AG10803 (cell line): ENCODE measurements at places on chromosomes 5 and 9.
A peak's percentile ranks its signal among the peaks of the same experiment; 100 is the strongest.

DNA sequence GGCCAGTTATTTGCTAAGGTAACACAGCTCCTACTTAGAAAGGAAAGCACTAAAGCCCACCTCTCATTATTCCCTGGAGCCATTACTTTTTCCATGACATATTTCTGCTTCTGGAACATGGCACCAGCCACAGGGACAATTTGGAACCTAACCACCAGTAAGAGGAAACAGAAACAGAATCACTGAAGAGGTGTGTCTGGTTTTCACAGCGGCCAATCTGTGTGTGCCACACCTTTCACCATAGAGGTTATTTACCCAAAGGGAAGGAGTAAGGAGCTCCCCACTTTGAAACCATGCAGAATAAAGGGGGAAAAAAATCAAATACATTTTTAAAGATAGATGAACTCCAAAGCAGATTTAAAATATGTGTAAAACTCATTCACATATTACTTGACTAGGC, 21.1 kb downstream of the PRUNE2 start:
- DNase-seq = no peak

- peak; percentile 28 for DNase-seq
Observed at GRCh38 chr9:114771889-114772288, 34.0 kb downstream of the TNFSF15 start.

DNA sequence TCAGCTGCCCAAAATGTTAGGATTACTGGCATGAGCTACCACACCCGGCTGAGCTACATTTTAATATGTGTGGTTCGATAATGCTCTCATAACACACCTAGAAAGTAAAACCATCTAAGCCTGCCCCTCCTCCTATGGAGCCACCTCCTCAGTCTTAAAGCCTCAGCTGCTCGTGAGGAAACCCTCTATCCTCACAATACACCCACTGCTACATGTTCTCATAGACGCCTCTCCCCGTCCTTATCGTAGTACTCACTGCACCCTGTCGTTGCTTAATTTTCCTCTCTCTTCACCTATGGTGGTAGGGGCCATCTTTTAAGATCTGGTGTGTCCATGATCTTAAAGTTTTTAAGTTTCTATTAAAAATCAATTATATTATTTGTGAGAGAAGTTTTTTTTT, 72.9 kb downstream of the RCL1 start:
- DNase-seq = no peak

DNA sequence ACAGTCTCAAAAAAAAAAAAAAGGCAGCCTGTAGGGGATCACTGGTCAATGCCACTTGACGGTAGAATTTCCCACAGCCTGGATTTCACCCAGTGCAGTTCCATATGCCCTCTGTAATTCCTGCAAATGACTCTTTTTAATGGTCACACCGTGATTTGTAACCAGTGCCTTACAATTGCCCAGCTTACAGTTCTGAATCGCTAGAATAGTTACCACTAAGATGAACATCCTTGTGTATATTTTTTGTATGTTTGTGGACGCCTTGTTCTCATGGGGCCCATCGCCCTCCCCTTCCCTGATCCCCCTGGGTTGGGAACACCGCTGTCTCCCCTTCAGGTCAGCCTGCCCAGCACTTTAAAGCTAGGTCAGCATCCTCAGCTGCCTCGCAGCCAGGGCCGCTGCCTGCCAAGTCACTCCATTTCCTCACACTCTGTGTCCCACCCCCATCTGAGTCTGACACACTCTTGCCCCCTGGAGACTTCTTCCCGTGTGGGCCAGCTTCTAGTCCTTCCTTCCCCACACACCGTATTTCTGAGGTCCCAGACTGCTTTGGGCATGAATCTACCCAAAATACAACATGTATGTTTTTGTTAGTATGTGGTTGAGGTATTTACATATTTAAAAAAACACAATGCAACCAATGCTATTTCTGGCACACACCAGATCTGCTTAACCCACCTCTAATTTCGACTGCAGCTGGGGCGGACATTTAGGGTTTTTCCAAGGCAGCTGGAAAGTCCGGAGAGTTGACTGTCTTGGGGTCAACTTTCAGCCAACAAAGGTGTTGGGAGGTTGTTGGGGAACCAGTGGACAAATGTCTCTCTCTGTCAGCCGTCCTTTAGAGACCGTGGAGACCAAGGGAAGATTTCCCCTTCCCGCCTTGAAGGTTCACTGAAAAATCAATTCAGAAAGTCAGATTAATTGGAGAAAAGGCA, 120.5 kb upstream of the NEK6 start:
- no peak for DNase-seq

DNA sequence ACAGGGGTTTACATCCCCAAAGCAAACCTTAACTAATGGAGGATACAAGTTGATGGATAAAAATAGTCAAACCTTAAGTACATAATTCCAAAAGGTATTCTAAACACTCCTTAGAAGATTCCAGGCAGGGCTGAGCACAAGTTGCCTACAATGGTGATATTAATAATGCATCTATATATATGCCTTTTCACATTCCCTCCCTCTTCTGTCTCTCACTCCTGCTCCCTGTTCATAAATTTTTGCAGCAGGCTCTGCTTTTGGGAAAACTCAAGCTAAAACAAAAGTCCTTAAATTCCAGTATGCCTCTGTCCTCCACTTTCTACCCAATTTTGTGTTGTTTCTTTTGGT, 139.4 kb upstream of the CDKN2B start:
- no peak for DNase-seq

DNA sequence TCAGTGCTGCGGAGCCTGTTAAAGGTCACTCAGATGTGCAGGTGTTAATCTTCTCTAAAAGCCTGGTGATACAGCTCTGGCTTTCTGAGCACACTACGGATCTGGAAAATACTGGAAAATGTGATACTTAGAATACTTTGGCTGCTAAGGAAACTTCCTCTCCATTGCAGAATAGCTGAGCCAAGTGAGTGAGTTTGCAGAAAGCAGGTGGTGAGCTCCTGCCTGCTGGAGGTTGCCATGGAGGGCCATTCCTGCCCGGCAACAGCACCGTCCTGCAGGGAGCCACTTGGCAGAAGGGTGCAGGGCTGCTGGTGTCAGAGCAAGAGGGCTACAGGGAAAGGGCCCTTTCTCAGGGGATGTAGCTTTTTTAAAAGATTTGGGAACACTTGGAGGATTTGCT, 40.7 kb downstream of the SECISBP2 start:
- peak; percentile 9 for DNase-seq

- no peak for DNase-seq
Observed at GRCh38 chr5:168070761-168071160, 220.7 kb upstream of the WWC1 start.

GRCh38 chr9:123401879-123402513, 46.0 kb downstream of the CRB2 start:
- DNase-seq = peak; percentile 53

DNA sequence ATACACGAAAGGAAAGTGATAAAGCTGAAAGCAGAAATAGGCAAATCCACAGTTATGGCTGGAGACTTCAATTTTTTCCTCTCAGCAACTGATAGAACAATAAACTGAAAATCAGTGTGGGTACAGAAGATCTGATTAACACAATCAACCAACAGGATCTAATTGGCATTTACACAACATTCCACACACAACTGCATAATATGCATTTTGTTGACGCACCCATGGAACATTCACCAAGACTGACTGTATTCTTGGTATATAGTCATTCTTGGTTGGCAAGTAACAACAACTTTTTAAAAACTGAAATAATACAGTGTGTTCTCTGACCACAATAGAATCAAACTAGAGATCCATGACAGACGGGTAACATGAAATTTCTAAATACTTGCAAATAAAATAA, 218.7 kb upstream of the S1PR3 start:
- no peak for DNase-seq

DNA sequence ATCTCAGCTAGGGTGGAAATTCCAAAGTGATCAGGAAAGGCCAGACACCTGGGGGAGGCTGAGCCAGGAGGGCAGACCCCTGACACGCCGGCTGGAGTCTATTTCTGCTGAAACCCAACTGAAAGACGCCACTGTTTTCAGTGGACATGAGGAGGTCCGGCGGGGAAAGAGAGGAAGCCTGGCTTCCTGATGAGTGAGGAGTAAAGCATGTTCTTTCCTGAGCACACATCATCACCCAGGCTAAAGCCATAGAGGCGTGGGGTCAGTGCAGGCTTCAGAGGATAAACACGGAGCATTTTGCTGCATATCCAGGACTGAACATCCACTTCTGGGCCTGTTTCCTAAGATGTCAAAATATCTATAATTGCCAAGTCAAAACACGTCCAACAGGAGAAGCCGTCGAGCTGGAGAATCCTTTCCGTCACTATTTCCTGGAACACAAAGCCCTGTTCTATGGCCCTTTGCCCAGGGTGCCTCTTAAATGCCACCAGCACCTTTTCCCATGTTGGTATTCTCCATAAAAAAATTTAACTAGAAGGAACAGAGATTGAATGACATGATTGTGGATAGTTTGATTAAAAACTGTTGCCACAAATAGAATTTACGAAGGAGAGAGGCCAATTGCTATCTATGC, 597.9 kb upstream of the ADAMTS16 start:
- no peak for DNase-seq

DNA sequence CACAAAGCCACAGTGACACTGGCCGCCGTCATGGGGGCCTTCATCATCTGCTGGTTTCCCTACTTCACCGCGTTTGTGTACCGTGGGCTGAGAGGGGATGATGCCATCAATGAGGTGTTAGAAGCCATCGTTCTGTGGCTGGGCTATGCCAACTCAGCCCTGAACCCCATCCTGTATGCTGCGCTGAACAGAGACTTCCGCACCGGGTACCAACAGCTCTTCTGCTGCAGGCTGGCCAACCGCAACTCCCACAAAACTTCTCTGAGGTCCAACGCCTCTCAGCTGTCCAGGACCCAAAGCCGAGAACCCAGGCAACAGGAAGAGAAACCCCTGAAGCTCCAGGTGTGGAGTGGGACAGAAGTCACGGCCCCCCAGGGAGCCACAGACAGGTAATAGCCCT, 26.1 kb downstream of the HRH2 start:
- no peak for DNase-seq

DNA sequence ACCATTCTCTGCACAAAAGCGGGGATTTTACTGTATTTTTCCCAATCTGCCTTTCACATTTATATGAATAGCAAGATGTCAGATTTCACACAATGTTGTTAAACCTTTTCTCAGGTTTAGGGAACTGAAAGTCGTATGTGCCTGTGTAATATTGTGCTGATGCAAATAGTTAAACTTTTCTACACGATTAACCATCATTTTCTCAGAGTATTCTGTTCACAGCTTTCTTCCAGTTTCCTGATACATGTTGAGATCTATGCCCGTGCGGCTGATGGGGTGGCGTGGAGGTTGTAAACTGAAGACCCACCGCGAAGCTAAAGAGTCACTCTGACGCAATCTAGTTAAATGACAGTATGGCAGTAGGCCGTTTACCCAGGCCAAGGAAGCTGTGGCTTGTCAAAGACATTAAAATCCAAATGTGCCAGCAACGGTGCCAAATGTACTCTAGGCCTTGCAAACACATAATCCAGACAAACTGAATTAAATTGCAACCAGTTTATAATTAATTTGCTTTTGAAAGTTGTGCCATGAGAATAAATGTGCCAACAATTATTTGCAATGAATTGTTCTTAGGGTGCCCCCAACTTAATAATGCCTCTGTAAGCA, 145.7 kb downstream of the EBF1 start:
- DNase-seq = peak; percentile 68

- peak; percentile 54 for DNase-seq
Observed at GRCh38 chr5:95984287-95984938, 22.8 kb upstream of the ELL2 start.

DNA sequence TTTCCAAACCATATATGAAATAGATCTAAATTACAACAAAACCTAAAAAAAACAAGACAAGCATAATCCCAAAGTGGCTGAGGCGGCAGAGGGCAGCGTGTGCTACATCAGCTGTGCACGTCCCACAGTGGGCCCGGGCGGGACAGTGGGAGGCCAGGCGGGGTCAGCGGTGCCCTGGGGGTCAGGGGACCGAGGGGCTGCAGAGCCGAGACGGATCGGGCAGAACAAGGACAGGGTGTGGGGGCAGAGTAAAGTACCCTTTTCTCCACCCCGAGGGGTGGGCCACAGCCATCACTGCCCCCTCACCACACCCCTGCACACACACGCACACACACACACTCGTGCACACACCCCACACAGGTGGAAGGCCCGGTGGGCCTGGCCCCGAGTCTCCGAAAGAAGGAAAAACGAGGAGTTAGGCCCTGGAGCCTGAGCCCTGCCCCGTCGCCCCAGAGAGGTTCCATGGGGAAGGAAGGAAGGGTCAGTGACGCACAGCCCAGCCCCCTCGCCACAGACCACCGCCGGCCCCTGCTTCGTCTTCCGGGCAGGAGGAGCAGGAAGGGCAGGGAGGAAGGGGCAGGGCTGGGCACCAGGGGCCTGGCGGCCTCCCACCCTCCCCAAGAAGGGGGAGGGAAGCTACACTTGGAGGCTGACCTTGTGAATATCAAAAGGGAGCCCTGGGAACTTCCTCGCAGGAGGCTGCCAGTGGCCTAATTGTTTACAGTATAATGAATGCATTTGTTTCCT, 49.6 kb upstream of the UBAC1 start:
- no peak for DNase-seq

GRCh38 chr9:78932849-78933627, 636.1 kb downstream of the PSAT1 start:
- DNase-seq = peak; percentile 70

DNA sequence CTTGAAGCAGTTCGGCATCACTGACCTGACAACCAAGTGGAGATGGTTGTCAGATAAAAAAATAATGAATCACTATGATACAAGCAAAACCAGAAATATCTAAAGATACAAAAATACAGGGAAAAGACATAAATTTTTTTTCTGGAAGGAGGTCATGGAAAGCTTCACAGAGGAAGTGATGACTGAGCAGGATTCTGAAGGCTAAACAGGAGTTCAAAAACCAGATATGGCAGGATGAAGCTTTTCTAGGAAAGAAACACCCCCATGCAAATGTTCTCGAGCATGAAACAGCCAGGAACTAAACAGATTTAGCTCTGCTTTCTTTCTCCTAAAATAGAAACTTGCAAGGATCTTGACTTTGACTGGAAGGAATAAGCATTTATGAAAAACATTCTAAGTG, 60.7 kb upstream of the IFNE start:
- no peak for DNase-seq

GRCh38 chr9:125074976-125075375, 68.4 kb downstream of the SCAI start:
- peak; percentile 17 for DNase-seq

GRCh38 chr5:126104951-126105350, 318.3 kb upstream of the GRAMD2B start:
- DNase-seq = no peak

DNA sequence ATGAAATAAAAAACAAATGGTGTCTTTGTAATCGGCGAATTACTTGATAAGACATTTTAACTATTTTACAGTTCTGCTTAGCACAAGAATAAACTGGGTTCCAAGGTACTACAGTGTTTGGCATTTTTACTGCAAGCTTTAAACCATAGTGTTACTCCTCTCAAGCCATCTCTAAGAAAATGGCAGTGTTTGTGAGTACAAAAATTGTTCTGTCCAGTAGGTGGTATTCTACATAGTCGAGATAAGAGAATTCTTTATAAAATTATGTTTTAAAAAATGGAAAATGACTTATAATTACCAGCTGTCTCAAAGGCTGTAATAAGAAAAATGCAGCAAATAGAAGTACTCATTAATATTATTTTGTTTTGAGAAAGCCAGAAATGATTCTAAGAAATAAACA, 3.2 kb downstream of the SMIM15 start:
- DNase-seq = no peak
